Activated CD4-positive, alpha-beta memory T cell treated with anti-CD3 and anti-CD28 coated beads for 36 hours (primary cell): ENCODE measurements at places on chromosomes 12 and 14.

GRCh38 chr14:95237958-95238340 lies 80.6 kb upstream of the DICER1 start:
- H3K36me3 ChIP-seq: no peaks in the 10 kb centered on the region
- no peaks in the 10 kb centered on the region for H3K4me1 ChIP-seq
- H3K4me3 ChIP-seq: no peak overlapping the region
- H3K27ac ChIP-seq: no peak overlapping the region
- DNase-seq: no peak

- H3K4me1 ChIP-seq: peaks cover 17% of the 10 kb centered on the region
- H3K27ac ChIP-seq: no peak overlapping the region
- H3K4me3 ChIP-seq: no peak overlapping the region
- peaks cover 23% of the 10 kb centered on the region for H3K36me3 ChIP-seq
- H3K27me3 ChIP-seq: no peaks in the 10 kb centered on the region
- DNase-seq: no peak
These were observed 4.0 kb downstream of the C14orf119 start for GRCh38 chr14:23099212-23099861.

DNA sequence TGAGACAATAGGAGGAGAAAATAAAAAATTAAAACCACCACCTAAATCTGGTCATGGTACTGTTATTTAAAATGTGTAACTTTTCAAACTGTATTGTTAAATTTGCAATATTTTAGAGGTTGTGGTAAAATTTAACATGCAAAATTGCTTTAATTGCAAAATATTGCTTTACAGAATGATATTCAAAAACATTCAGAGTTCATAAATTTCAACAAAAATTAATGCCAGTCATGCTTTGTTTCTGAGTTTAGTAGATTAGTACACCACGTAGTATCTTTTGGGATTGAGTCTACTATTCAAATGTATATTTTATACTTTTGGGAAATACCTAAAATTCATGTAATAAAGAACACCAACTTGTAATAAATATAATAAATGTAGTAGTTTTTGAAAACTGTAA lies 18.3 kb downstream of the ETFRF1 start:
- peaks cover 13% of the 10 kb centered on the region for H3K36me3 ChIP-seq
- no peak overlapping the region for H3K27ac ChIP-seq
- no peaks in the 10 kb centered on the region for H3K27me3 ChIP-seq

- H3K27ac ChIP-seq: no peak overlapping the region
- peaks cover 7% of the 10 kb centered on the region for H3K4me1 ChIP-seq
- no peak overlapping the region for H3K4me3 ChIP-seq
- no peaks in the 10 kb centered on the region for H3K27me3 ChIP-seq
- DNase-seq: peak; percentile 89
These were observed 25.0 kb upstream of the CIT start for GRCh38 chr12:119902084-119902509.

- no peak overlapping the region for H3K4me3 ChIP-seq
- no peak for DNase-seq
- H3K4me1 ChIP-seq: peaks cover 35% of the 10 kb centered on the region
These were observed 101.8 kb downstream of the OSBPL8 start for GRCh38 chr12:76457818-76458217.

DNA sequence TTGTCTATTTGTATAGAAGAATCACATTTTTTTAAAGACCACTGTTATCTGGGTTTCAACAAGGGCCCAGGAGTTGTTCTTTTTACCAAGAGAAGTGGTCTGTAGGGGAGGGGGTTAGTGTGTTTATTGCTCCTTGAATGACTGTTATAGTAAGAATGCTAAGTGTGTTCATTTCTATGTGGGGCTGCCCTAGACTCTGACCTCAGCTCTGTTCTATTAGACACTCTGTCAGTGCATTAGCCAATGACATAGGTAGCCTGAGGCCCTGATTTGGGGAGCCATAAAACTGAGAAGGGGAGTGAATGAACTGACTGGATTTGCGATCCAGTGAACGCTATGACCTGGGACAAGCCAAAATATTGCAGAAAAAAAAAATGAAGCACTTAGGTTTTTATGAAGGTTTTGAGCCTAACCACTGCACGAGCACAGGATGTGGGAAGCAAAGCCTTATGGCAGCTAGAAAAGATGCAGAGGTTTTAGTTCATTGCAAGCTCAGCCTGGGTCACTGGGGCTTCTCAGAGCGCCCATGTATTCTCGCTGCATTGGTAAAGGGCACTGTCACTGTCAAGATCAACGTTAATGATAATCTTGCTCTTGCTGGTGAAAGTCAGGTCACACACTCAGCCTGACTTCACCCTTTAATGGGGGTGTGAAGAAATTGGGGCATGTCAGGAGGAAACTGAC lies 63.8 kb downstream of the PRKCH start:
- no peak overlapping the region for H3K27ac ChIP-seq
- H3K4me1 ChIP-seq: peaks cover 29% of the 10 kb centered on the region
- DNase-seq: peak; percentile 73

GRCh38 chr14:81473456-81474147 lies 60.1 kb downstream of the SEL1L start:
- H3K36me3 ChIP-seq: peaks cover 22% of the 10 kb centered on the region
- DNase-seq: no peak
- peak overlapping the region; percentile 80 for H3K27ac ChIP-seq
- H3K4me3 ChIP-seq: no peak overlapping the region

DNA sequence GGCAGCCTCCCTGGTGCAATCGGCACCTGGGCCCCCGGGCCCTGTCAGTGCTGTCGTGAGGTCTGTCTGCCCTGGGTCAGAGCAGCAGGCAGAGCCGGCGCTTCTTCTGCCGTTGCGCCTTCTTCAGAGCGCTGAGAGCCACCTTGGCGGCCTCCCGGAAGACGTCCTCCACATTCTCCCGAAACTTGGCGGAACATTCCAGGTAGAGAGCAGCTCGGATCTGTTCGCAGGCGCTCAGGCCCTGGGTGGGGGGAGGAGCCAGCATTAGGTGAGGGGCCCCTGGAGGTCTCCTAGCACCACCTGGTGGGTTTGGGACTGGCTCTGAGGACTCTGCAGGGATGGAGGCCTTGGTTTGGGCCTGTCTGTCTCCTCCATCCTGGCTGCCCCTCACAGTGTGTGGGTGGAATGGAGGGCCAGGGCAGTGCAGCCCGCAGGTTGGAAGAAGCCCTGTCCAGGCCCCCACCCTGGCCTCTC lies 14.0 kb downstream of the RHOF start:
- no peaks in the 10 kb centered on the region for H3K27me3 ChIP-seq
- H3K4me3 ChIP-seq: no peak overlapping the region
- peaks cover 46% of the 10 kb centered on the region for H3K4me1 ChIP-seq
- DNase-seq: no peak
- peaks cover 30% of the 10 kb centered on the region for H3K36me3 ChIP-seq

DNA sequence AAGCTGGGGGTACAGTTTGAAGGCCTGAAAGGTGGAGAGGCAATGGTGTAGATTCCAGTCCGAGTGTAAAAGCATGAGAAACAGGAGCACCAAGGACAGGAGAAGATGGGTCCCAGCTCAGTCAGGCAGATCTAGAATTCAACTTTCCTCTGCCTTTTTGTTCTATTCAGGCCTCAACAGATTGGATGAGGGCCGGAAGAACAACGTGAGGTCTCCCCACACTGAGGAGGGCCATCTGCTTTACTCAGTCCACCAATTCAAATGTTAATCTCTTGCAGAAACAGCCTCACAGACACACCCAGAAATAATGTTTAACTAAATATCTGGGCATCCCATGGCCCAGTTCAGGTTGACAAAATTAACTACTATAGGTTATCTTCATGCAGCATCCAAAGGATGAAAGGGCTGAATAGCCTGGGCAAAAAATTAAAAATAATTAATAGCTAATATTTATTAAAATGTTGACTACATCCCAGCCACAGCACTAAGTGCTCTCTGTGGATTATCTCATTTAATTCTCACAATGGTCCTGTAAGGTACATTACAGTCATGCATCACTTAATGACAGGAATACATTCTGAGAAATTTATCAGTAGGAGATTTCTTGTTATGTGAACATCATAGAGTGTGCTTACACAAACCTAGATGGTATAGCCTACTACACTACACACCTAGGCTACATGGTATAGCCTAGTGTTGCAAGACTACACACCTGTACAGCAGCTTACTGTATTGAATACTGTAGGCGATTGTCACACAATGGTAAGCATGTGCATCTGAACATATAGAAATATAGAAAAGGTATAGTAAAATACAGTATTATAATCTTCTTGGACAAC lies 22.5 kb downstream of the BTG1 start:
- H3K27me3 ChIP-seq: no peaks in the 10 kb centered on the region
- peaks cover 49% of the 10 kb centered on the region for H3K4me1 ChIP-seq
- DNase-seq: no peak

- no peak for DNase-seq
- no peak overlapping the region for H3K27ac ChIP-seq
- peaks cover 49% of the 10 kb centered on the region for H3K27me3 ChIP-seq
- peaks cover 3% of the 10 kb centered on the region for H3K4me1 ChIP-seq
- no peaks in the 10 kb centered on the region for H3K36me3 ChIP-seq
These were observed 53.1 kb upstream of the CCDC175 start for GRCh38 chr14:59629444-59630287.

GRCh38 chr14:51963286-51963685 lies 26.1 kb upstream of the RTRAF start:
- no peak for DNase-seq
- no peak overlapping the region for H3K27ac ChIP-seq
- H3K4me1 ChIP-seq: peaks cover 40% of the 10 kb centered on the region
- H3K27me3 ChIP-seq: no peaks in the 10 kb centered on the region
- peaks cover 31% of the 10 kb centered on the region for H3K36me3 ChIP-seq
- H3K4me3 ChIP-seq: no peak overlapping the region

- no peak for DNase-seq
- no peaks in the 10 kb centered on the region for H3K36me3 ChIP-seq
- H3K27me3 ChIP-seq: no peaks in the 10 kb centered on the region
- H3K27ac ChIP-seq: no peak overlapping the region
- no peak overlapping the region for H3K4me3 ChIP-seq
These were observed 69.7 kb downstream of the SLC24A4 start for GRCh38 chr14:92392711-92393110.

DNA sequence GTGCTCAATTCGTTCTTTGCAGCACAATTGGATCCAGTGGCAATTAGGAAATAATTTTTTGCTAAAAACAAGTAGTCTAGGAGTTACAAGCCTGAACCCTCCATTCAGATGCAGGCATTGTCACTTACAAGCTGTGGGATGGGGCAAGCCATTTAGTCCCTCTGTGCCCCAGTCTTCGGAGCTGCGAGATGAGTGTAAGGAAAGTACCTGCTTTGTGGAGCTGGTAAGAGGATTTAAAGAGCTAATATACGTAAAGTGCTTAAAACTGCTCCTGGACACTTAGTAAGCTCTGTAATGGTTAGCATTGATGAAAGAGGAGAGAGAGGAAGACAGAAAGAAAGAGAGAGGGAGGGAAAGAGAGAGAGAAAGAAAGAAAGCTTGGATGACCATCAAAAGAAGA lies 112.5 kb downstream of the LGMN start:
- H3K4me3 ChIP-seq: no peak overlapping the region
- peaks cover 5% of the 10 kb centered on the region for H3K4me1 ChIP-seq
- H3K27ac ChIP-seq: no peak overlapping the region
- H3K27me3 ChIP-seq: no peaks in the 10 kb centered on the region
- no peak for DNase-seq
- H3K36me3 ChIP-seq: no peaks in the 10 kb centered on the region

DNA sequence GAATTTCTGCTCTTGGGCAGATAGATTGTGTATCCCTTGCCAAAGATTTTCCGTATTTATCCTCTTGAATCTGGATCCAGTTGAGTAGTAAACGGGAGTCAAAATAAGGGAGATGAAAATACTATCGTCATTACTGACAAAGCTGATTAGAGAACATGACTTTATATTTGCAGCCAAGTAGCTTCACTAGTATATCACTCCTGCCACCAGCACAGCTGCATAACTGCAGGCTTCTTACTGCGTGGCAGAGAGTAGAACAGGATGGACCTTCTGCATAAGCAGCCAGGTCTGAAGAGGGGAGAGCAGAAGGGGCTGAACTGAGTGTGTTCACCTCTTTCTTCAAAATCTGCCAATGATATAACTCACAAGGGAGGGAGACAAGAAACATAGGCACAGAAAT lies 283.7 kb downstream of the FBXL14 start:
- no peak for DNase-seq
- H3K4me1 ChIP-seq: no peaks in the 10 kb centered on the region
- H3K36me3 ChIP-seq: peaks cover 16% of the 10 kb centered on the region
- no peak overlapping the region for H3K27ac ChIP-seq
- no peak overlapping the region for H3K4me3 ChIP-seq

GRCh38 chr14:104968153-104968527 lies 10.0 kb downstream of the AHNAK2 start:
- no peak overlapping the region for H3K27ac ChIP-seq
- peaks cover 7% of the 10 kb centered on the region for H3K27me3 ChIP-seq
- no peak overlapping the region for H3K4me3 ChIP-seq
- no peaks in the 10 kb centered on the region for H3K36me3 ChIP-seq
- DNase-seq: no peak

- no peak for DNase-seq
- H3K36me3 ChIP-seq: peaks cover 19% of the 10 kb centered on the region
- no peak overlapping the region for H3K4me3 ChIP-seq
- H3K27ac ChIP-seq: no peak overlapping the region
These were observed 94.5 kb downstream of the DNAI7 start for GRCh38 chr12:25100194-25101091.

DNA sequence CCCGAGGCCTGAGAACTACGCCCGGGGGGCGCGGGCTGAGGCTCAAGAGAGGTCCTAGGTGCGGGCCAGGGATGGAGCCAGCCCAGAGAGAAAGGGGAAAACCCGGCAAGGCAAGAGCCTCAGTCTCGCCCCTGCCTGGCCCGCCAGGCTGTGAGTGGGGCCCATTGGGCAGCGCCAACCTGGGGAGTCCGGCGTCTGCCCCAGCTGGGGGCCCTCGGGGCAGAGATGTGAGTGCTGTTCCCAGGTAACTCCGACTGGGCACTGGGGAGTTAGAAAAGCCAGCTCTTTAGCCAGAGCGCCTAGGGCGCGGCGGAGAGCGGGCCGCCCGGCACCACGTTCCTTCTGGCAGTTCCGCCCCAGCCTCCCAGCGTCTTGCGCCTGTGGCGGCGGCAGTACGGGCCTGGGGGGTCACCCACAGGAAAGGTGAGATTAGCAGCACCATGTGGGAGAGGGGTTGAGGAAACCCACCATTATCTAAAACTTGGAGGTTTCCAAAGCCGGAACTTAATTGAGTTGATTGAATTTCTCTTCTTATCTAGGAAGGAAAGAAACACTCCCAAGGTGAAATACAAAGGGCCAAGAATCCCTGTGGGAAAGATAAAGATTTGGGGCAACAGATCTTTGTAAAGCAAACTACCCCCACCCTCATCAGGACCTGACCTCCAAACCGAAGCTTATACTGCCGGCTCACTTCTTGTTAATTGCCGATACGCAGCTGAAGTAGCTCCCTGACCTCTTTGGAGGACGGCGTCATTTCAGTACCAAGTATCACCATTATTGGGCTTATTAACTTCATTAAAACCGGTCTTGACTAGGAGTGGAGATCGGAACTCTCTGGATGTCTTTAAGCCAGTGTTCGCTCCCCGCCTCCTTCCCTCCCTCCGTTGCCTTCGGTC lies 11.6 kb downstream of the OTX2 start:
- H3K27me3 ChIP-seq: peaks cover 74% of the 10 kb centered on the region
- H3K27ac ChIP-seq: no peak overlapping the region
- H3K4me1 ChIP-seq: peaks cover 10% of the 10 kb centered on the region
- no peak for DNase-seq
- H3K36me3 ChIP-seq: peaks cover 1% of the 10 kb centered on the region

GRCh38 chr14:67389275-67389674 lies 22.7 kb downstream of the PLEK2 start:
- H3K36me3 ChIP-seq: peaks cover 27% of the 10 kb centered on the region
- no peaks in the 10 kb centered on the region for H3K27me3 ChIP-seq
- H3K27ac ChIP-seq: no peak overlapping the region

GRCh38 chr14:34710744-34711143 lies 3.6 kb downstream of the CFL2 start:
- no peak overlapping the region for H3K27ac ChIP-seq
- H3K4me1 ChIP-seq: peaks cover 21% of the 10 kb centered on the region
- H3K4me3 ChIP-seq: no peak overlapping the region
- DNase-seq: no peak
